ENCODE measurements at places on chromosomes 12 and 14. TPM values are rescaled to one million over a fixed set of nuclear protein-coding genes. Genes with fewer than 3 reads are reported as not detected.
A peak's percentile ranks its signal among the peaks of the same experiment; 100 is the strongest.

- H3K36me3 ChIP-seq = no peaks in the 10 kb centered on the region
- H3K27me3 ChIP-seq = no peaks in the 10 kb centered on the region
- DNase-seq = peak; percentile 37
- H3K4me1 ChIP-seq = peaks cover 7% of the 10 kb centered on the region
- H3K4me3 ChIP-seq = no peak overlapping the region
- H3K27ac ChIP-seq = peak overlapping the region; percentile 38
These were observed 64.1 kb downstream of the ITPR2 start for GRCh38 chr12:26768611-26769603.

GRCh38 chr12:51549637-51550036 is 41.4 kb upstream of the SCN8A start:
- DNase-seq = no peak
- H3K27ac ChIP-seq = no peak overlapping the region
- H3K4me1 ChIP-seq = no peaks in the 10 kb centered on the region
- H3K27me3 ChIP-seq = peaks cover 10% of the 10 kb centered on the region
- no peak overlapping the region for H3K4me3 ChIP-seq

- H3K27ac ChIP-seq = no peak overlapping the region
- H3K27me3 ChIP-seq = no peaks in the 10 kb centered on the region
- peaks cover 1% of the 10 kb centered on the region for H3K36me3 ChIP-seq
- DNase-seq = no peak
- no peak overlapping the region for H3K4me3 ChIP-seq
These were observed 156.1 kb downstream of the KICS2 start for GRCh38 chr12:64065881-64066451.

DNA sequence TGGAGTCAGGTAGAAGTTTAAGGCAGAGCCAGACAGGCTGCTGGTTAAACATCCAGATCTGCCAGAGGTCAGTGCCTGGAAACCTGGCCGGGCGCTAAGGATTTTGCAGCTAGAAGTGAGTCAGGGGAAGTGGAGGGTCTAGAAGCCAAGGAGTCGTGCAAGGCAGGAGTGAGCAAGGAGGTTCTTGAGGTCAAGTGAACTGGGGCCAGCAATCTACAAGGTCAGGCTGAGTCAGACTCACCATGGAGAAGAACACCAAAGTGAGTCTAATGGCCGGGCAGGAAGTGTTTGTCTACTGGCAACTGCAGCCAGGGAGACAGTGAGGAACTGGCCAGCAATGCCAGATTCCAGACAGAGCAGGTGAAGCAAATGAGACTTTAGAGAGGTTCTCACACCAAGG is 628.2 kb downstream of the ETNK1 start:
- DNase-seq = no peak
- H3K36me3 ChIP-seq = no peaks in the 10 kb centered on the region
- no peak overlapping the region for H3K27ac ChIP-seq
- no peaks in the 10 kb centered on the region for H3K4me1 ChIP-seq

ARHGEF25 gene
- 6.0 TPM for polyA plus RNA-seq

GRCh38 chr14:93926245-93926872 is 785 bp upstream of the FAM181A start:
- H3K4me3 ChIP-seq = no peak overlapping the region
- H3K27me3 ChIP-seq = no peaks in the 10 kb centered on the region
- DNase-seq = no peak

Data from small intestine (tissue), 16 donors.